ENCODE measurements at places on chromosomes 4 and X.

DNA sequence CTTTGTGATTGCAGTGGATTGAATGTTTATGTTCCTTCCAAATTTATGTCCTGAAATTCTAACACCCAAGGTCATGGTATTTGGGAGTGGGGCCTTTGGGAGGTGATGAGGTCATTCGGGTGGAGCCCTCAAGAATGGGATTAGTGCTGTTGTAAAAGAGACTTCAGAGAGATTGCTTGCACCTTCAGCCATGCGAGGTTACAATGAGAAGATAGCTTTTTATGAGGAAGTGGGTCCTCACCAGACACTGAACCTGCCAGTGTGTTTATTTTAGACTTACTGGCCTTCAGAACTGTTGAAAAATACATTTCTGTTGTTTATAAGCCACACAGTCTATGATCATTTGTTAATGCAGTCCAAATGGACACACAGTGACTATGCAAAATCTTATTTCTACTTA is 161.0 kb upstream of the GPRIN3 start:
- no peak for DNase-seq

DNA sequence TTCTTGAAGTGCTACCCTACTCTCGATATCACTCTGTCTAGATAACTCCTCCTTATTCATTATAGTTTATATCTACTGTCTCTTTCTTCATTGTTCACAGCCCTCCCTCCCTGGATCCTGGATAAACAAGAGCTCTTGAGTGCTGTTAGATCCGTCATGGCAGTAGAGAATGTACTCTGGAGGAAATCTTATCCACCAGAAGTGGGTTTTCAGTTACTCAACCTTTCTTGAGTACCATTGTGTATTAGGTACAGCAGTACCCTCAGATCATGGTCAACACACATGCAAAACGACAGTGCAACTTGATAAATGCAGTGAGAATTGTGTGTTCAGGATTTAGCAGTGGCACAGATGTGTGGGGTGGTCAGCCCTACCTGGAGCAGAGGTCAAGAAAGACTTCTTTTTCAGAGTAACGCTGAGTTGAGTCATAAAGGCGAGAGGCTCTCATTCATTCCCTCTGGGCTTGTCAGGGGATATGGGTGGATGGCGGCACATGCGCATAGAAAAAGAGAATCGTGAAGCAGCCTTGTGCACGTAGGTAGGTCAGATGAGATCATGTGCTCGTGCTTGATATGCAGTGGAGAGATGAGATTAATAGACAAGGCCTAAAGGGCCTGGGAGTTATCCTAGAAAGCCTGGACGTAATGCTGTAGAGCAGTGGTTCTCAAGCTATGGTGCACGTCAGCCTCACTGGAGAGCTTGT is 89.5 kb downstream of the SNX25 start:
- no peak for DNase-seq

- no peak for DNase-seq
These were observed 709.1 kb upstream of the FAM241A start for GRCh38 chr4:111435986-111436744.

DNA sequence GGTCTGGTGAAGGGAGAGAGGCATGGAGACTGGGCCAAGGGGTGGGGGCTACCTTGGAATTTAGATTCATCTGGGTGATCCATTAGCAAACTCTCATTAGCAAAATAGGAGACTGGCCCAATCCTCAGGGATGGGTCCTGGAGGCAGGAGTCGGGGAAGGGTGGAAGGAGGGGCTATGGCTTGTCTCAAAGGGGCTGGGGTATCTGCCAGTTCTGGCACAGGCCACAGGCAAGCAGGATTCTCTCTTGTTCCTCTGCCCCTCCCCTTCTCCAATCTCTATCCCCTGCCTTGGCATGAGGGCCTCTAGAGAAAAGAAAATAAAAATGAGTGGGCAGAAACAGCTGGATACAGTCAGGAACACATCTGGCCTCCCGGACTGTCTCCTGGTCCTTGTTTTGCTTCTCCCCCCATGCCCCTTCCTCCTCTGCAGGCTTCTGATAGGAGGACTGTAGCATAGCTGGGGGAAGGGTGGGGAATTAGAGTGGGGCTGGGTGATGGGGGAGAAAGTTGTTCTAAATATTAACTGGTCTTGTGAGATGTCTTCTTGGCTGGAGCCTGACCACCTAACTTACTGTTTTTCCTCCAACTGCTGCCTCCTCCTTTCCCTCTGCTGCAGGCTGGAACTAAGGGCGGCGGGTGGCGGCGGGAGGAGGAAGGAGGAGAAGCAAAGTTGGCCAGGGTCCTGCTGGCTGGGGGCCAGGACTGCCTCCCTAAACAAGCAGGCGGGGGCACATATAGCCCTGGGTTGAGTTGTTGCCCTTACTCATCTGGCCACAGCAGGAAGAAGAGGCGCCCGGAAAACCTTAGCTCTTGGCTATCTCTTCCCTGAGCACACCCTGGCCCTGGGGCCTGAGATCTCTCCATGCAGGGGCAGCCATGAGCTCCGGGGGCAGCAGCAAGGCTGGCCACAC is 53.3 kb upstream of the LAS1L start:
- DNase-seq: no peak

DNA sequence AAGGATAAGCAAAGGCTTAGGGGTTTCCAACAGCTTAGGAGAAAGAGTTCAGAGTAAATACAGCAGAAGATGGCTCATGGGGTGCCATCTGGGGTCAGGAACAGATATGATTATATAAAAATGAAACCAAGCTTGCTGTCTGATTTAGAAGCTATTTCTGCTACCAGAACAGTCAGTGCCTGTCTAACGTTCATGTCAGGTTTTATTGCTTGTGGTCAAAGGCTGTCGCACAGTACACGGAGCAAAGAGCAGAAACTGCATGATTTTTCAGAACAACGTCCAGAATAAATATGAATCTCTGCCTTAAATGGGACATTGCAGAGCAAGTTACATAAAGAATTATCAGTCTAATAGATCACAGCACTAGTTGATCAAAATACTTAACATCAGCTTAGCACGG is 17.4 kb downstream of the CETN2 start:
- no peak for DNase-seq

GRCh38 chr4:162582180-162582579 is 418.4 kb upstream of the FSTL5 start:
- DNase-seq: no peak

Measured in activated CD8-positive, alpha-beta memory T cell treated with anti-CD3 and anti-CD28 coated beads for 24 hours (primary cell).